ENCODE measurements at places on chromosomes 6 and 20. TPM values are rescaled to one million over a fixed set of nuclear protein-coding genes. Genes with fewer than 3 reads are reported as not detected.

GRCh38 chr6:118843685-118844390 lies 50.1 kb upstream of the ASF1A start:
- DNase-seq = no peak

DNA sequence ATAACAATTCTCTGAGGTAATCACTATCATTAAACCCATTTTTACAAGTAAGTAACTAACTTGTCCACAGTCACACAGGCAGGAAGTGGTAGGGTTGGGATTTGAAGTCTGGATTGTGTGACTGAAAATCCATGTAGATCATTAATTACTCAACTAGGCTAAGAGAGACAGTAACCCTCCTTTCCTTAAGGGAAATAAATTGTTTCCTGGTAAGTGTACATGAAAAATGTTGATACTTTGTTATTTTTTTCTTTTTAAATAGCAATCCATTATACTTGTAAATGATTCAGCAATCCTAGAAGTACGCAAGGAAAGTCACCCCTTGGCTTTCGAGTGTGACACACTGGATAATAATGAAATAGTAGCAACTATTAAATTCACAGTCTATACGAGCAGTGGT lies 11.6 kb downstream of the SPACA1 start:
- no peak for DNase-seq

DNA sequence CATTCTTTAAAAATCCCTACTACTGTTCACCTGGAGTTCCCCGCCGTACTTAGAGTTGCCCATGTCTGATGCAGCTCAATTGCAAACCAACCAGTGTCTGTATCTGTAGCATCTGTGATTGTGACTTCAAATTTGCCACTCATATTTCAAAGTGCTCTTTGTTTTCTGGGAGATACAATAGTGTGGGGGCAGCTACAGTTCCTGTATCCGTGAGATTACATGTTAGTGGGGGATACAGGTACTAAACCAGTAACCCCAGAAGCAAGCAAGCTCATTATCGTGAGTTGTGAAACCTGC lies 140.9 kb downstream of the ANKRD60 start:
- DNase-seq = no peak

DNA sequence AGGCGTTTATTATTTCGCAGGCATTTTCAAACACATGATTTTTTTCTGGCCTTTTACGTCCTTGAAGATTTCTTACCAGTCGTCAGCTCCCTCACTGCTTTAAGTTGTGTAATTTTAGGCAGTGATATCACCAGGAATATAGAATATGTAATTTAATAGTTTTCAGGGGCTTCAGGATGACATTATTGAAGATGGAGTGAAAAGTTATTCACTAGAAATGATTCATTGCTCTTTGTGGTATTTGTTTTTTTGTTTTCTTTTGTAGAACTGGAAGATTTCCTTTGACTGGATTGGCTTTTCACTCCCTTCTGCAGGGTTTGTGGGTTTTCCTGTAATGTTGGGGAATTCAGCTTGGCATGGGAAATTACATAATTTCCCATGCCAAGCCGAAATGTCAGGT lies 2.0 kb downstream of the LRRC1 start:
- DNase-seq = no peak

SPAG4 gene
- total RNA-seq = 2.5 TPM
